ENCODE measurements at places on chromosomes 7 and 10. TPM values are rescaled to one million over a fixed set of nuclear protein-coding genes. Genes with fewer than 3 reads are reported as not detected.

DNA sequence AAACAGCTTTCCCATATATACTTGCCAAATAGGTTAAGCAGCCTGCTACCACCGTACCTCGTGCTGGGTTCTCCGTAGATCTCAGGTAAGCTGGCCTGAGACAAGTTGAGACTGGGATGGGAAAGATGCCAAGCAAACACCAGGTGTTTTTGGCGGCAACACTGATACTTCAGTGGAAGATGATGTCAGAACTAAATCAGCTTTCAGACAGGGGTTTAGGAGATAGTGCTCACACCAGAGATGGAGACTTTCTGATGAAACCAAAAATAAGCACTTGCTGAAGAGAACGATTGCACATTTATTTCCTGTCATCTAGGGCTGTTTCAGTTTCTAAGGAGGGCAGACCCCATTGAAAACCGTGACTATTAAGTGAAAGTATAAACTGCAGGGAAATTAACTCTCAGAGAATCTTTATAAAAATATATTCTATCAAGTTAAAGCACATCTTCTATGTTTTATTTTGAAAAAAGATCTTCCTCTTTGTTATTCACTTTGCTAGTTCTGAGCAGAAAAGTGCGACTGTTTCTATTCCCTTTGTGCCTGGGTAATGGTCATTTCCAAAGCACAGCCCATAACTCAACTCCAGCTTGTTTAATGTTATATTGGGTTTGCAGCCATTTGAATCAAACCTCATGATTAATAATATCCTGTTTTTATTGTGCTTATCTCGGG, 149.9 kb downstream of the CPED1 start:
- DNase-seq = no peak

DNA sequence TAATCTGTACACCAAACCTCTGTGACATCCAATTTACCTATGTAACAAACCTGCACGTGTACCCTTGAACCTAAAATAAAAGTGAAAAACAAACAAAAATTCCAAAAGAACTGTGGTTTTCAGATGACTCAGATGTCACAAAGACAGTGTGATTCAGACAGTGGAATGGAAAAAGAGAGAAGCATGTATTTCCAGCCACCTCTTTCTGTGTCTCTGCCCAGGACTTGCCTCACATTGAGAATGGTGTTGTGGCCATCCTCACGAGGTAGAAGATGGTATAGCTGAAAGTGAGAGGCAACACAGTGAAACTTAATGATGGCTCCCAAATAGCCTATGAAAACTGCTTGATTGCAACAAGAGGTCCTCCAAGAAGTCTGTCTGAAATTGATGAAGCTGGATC, 78.0 kb downstream of the ARL5B start:
- peak; percentile 4 for DNase-seq

The ZSCAN25 gene
- total RNA-seq = 20.5 TPM

The OR2A5 gene
- total RNA-seq = not detected
